Activated CD4-positive, alpha-beta T cell treated with anti-CD3 and anti-CD28 coated beads, Interleukin-2, amount 50 U/mL, for 1 hour (primary cell): ENCODE measurements at places on chromosomes 1 and 21.
A peak's percentile ranks its signal among the peaks of the same experiment; 100 is the strongest.

DNA sequence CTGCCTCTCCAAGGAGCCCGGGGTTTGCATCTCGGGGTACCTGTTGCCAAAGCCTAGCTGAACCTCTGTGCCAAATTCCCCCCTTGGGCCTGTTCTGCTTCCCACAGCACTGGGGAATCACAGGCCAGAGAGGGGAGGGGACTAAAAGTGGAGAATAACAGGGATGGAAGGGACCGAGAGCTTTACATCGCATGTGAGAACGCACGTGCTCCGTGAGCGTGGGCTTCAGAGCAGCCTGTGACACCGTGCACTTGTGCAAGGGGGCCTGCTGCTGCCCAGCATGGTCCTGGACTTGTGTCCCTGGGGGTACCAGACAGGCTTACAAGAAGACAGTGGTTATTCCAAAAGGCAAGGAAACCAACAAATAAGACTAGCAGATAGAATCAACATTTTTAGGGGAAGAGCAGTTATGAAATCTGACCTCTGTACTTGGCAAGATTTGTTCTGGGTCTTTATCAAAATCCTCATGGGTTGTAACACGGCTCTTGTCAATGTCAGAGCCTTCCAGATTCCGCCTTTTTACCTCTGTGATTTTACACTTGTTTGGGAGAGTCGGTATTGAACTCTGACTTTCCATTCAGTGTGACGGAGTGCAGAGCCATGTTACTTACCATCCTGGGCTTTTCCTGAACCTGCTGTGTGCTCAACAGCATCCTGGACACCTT lies 36.2 kb upstream of the TNFRSF1B start:
- no peak for DNase-seq

DNA sequence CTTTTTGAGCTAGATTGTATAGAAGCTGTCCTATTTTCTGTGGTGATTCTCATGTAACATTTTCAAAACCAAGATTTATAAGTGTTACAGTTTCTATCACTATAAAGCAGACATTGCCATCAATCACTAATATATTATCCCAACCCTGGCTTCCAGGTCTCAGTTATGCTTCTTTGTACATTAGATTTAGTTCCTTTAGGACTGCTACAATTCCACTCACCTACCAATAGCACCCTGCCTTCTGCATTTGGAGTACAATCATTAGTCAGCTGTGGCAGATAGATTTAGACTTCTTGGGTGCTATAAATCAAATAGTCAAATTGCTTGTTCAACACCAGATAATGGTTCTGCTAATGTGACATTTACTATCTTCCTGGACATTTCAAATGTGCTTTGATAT lies 281.6 kb downstream of the BRINP3 start:
- DNase-seq, result no peak

- DNase-seq, result no peak
Observed at GRCh38 chr1:196152086-196152485, 456.2 kb downstream of the KCNT2 start.

DNA sequence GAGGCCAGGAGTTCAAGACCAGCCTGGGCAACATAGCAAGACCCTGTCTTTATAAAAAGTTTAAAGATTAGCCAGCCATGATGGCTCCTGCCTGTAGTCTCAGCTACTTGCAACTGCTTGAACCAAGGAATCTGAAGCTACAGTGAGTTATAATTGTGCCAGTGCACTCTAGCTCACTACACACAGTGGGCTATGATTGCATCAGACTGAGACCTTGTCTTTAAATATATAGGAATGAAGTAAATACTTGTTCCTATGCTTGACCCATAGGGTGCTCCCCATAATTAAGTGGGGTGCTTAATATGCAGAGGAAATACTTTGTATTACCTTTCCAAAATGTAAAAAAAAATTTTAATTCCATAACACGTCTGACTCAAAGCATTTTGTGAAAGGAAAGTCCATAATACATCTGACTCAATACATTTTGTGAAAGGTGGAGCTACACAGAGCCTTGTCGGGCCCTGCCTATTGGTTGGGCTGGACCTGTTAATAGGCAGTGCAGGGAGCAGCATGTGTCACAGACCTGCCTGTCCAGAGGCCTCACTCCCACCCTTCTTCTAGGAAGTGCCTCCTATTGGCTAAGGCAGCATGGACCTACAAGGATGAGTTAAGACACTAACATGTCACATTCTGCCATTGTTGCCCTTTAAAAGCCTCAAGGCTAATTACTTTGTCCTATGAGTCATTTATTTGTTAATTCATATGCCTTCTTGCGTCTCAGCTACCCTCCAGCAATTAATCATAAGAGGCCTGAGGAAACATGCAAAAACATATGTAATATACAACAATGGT lies 33.6 kb downstream of the CD58 start:
- DNase-seq, result no peak

DNA sequence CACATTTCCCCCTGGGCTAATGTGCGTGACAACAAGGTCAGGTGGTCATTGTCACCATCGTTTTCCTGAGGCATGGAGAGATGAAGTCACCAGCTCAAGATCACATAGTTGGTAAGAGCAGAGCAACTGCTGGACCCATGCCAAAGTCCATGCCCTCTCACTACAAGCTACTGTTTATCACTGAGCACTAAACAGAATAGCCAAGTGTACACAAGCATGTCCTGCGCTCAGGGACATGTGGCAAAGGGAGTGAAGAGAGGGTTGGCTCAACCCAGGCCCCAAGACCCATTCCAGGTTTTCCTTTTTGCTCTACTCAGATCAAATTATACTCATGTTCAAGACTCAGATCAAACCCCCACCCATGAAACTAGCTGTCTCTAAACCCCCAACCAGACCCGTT lies 20.8 kb downstream of the LRRC52 start:
- no peak for DNase-seq

DNA sequence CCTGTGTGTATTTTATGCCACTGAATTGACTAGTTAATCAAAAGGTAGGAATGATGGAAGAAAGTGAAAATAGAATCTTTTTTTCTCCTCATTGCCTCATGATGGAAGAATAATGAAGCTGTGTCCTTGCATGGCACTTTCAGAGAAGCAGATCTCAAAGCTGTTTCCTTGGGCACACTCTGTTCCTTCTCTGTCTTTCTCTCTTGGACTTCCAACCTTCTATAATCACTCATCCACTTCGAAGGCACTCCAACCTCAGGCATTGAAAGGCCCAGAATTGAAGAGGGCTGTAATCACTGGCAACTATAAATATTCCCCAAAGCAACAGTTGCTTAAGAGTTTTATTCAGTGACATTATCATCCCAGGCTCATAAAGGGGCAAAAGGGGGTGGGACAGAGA lies 31.1 kb upstream of the DNASE2B start:
- no peak for DNase-seq

- DNase-seq, result no peak
Observed at GRCh38 chr1:18297896-18298648, 182.7 kb upstream of the KLHDC7A start.

DNA sequence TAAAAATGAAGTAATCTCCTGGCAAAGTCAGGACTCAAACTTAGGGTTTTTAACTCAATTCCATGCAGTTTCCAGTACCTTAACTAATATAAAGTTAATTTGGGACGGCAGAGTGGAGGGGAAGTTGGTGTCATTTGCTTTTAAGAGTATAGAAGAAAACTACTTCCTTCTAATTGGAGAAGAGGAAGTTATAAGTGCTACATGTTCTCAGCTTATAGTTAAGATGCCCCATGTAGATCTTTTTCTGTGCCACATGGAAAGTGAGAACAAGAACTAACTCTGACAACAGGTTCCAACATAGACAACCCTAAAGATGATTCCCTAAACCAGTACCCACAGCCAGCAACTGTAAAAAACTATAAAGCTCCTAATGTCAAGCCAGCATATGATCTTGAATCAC lies 11.5 kb downstream of the RRAGC start:
- DNase-seq, result no peak

DNA sequence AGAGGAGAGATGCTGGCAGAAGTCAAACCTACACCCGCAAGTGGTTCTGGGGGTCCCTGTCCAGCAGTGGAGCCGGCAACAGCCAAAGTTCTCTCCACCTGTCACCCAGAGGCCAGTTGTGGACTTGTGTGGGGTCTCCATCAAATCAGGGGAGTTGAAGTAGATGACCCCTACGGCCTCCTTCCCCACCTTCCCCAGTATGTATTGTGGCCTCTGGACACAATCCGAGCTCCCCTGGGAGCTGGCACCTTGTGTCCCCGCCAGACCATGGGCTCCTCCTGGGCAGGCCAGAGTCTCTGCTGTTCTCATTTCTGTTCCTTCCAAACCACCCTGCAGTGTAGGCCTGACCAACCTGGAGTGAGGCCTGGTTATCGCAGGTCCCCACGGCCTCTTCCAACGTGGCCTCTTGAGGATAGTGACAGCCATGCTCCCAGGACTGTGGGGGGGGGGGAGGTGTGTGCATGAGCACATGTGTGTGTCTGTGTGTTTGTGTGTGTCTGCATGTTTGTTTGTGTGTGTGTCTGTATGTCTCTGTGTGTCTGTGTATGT lies 246.4 kb downstream of the MATN1 start:
- no peak for DNase-seq

DNA sequence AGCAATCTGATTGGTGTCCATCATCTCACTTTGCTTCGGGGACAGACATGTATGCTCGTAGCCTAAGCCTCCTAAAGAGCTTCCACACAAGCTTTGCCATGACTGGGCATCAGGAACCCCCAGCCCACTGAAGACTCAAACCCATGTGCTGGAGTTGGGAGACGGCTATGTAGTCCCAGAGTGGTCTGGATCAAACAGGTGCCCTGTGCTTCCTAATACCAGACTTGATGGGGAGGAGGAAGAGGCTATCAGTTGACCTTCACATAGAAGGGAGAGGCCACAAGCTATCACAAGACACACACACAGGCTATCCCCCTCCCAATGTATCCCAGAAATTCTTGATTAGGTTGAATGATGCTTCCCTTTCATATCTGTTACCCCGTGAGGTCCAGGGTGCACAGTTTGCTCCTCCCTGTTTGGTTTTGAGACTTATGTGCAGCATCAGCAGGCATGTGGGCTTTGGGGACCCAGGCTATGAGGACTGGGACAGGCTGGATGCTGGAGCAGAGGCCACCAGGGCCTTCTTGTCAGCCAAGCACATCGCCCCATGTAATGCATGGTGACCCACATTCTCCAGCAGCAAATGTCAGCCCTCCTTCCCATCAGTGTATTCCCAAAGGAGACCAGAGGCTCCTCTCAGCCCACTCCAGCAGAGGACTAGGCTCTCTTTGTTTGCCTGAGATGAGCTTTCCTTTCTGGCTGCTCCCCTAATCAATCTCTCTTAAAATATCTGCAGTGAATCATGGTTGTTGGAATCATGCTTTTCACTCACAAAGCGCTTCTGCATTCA lies 159.8 kb downstream of the GRIK3 start:
- no peak for DNase-seq

DNA sequence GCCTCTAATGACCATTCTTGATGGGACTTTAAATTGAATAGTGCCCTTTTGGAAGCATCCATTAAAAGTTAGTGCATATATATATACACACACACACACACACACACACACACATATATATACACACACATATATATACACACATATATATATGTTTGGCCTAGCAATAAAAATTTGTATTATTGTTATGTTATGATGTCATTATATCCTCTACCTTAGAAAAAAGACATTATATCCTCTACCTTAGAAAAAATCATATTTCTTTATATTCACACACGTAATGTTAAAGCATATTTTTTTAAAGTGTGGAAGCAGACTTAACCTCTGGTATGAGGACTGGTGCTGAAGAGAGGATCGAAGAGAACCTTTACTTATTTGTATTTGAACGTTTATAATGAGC lies 43.3 kb downstream of the EBNA1BP2 start:
- DNase-seq, result no peak

DNA sequence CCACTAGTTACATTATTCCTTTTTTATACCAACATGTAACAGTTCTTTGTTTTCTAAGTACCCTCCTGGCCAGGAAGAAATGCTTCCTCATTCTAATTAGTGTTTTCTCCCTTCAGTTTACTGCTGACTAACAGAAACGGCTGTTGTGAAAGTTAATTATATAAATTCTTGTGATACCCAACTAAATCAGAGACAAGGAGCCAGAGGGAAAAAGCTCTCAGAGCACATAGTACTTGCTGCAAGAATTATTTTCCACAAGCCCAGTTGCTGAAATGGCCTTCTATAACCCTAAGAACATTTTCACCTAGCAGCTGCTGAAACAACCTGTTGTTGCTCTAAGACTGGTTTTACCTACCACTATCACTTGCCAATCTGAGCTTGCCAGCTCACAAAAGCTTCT lies 82.4 kb downstream of the FAF1 start:
- no peak for DNase-seq

- peak; percentile 66 for DNase-seq
Observed at GRCh38 chr1:1778663-1779319, 521 bp upstream of the NADK start.

- no peak for DNase-seq
Observed at GRCh38 chr1:197600751-197601150, 174.5 kb downstream of the DENND1B start.

DNA sequence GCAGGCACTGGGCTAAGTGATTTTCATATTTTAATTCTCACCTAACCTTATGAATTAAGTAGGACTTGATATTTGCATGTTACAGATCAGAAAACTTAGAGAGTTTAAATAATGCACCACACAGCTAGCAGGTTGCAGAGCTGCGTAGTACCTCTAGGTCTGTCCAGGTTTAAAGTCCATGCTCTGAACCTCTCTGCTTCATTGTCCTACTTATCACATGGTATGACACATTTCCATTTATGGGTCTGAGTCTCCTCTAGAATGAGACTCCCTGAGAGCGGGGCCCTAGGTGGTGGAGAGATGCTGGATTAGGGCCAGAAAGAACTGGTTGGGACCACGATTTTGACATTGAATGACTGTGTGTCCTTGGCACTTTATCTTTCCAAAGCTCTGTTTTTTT lies 102.5 kb upstream of the USP24 start:
- DNase-seq, result no peak

DNA sequence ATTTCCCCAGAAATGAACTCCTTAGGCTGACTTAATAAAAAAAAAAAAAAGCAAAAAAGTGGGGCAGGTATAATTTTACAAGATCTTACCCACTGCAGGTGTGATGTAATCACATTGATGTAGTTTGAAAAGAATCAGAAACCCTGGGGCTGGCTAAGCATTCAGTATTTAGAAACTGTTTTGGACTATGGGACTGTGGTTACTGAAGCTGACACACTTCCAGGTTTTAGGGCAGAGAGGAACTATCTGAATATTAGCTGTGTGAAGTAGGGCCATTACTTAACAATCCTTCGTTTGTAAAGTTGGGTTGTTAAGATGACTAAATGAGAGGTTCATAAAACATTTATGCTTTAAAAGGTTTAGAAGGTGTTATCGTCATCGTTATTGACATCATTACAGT lies 165.3 kb downstream of the FASLG start:
- no peak for DNase-seq
